ENCODE measurements at places on chromosomes 1 and 21. TPM values are rescaled to one million over a fixed set of nuclear protein-coding genes. Genes with fewer than 3 reads are reported as not detected.

IGSF5 gene
- not detected for total RNA-seq

- H3K27ac ChIP-seq: no peak overlapping the region
- no peaks in the 10 kb centered on the region for H3K36me3 ChIP-seq
- no peak for DNase-seq
- no peak overlapping the region for H3K4me3 ChIP-seq
These were observed 8.5 kb upstream of the DMBX1 start for GRCh38 chr1:46480959-46481646.

DNA sequence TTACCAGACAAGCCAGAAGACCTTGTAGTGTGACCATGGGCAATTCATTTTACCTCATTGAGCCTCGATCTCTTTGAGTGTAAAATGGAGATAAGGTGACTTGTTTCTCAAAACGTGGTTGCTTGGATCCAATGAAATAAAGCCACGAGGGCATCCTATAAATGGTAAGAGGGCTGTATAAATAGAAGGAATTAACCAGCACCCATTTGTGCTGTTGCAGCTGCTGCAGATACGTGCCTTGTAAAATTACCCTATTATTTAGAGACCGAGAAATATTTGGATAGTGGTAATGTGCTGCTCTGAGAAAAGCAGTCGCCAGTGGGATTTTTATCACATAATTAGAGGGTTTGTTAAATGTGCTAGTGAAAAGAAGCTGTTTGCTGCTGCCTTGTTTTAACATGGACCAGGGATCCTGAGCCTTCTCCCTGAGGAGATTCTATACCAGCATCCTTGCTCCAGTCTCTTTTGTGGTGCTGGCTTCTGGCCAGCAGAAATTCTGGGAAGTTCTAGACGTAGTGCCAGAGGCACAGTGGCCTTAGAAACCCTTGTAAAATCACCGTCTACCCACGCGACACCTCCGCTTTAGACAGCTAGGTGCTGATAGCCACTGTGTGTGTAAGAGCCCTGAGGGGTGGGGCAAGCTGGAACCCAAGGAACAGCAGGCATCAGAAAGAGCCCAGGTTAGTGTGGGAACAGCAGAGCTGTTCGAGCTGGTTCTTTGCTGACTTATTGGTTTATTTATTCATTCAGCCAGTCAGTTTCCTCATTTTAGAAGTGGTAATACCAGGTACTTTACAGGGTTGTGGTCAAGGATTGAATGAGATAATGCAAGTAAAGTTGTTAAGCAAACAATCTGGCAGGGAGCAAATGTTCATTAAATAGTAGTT is 137.5 kb downstream of the NOS1AP start:
- peak overlapping the region; percentile 41 for H3K4me3 ChIP-seq
- H3K27me3 ChIP-seq: no peaks in the 10 kb centered on the region
- H3K27ac ChIP-seq: peak overlapping the region; percentile 46
- peaks cover 30% of the 10 kb centered on the region for H3K4me1 ChIP-seq
- peak; percentile 18 for DNase-seq

FAM3B gene
- total RNA-seq: 11.8 TPM

DNA sequence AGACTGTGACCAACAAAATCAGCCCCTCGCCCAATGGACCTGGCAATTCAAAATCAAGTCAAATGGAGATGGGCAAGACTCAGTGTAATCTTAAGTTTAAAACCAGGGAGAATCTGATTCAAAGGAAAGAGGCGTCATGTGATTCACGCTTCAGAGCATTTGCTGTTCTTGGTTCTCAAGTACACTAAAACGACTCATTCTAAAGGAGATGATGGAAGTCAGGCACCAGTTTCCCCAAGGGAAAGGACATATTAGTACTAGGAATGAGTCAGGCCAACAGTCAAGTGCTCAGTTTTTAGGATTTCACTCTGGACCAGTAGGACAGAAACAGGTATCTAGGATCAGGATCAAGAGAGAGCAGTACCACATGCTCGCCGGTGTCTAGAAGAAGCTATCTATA is 429.6 kb downstream of the PLPP3 start:
- DNase-seq: no peak
- no peaks in the 10 kb centered on the region for H3K27me3 ChIP-seq
- no peaks in the 10 kb centered on the region for H3K36me3 ChIP-seq
- no peak overlapping the region for H3K4me3 ChIP-seq

GRCh38 chr1:207414606-207415108 is 39.5 kb upstream of the CR2 start:
- no peak overlapping the region for H3K27ac ChIP-seq
- H3K36me3 ChIP-seq: no peaks in the 10 kb centered on the region
- no peaks in the 10 kb centered on the region for H3K27me3 ChIP-seq
- no peak overlapping the region for H3K4me3 ChIP-seq

- H3K27ac ChIP-seq: no peak overlapping the region
- no peaks in the 10 kb centered on the region for H3K36me3 ChIP-seq
- no peak for DNase-seq
- no peaks in the 10 kb centered on the region for H3K27me3 ChIP-seq
- H3K4me1 ChIP-seq: no peaks in the 10 kb centered on the region
These were observed 56.1 kb downstream of the ALPL start for GRCh38 chr1:21565285-21565684.

ADAM30 gene
- total RNA-seq: not detected

DNA sequence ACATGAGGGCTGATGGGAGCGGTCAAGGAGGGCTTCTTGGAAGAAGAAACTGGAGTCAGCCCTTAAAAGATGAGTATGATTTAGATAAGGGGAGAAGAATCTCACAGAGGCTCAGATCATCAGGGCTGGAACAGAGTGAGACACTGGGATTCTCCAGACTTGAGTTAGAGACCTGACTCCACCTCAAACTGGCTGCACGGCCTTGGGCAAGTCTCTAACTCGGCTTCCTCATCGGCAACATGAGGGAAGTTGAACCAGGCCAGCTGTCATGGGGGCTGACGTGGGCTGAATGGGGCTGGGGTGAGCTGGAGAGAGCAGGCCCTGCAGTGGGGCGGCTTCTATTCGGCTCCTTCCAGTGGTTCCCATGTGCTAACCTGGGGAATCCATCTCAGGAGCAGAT is 2.5 kb downstream of the C1QC start:
- DNase-seq: no peak
- H3K27ac ChIP-seq: no peak overlapping the region
- H3K4me3 ChIP-seq: peak overlapping the region; percentile 61
- no peaks in the 10 kb centered on the region for H3K27me3 ChIP-seq
- no peaks in the 10 kb centered on the region for H3K4me1 ChIP-seq

GRCh38 chr1:5632224-5632623 is 360.0 kb downstream of the NPHP4 start:
- H3K4me1 ChIP-seq: no peaks in the 10 kb centered on the region
- no peak overlapping the region for H3K27ac ChIP-seq
- no peaks in the 10 kb centered on the region for H3K36me3 ChIP-seq
- no peak for DNase-seq
- no peaks in the 10 kb centered on the region for H3K27me3 ChIP-seq
- no peak overlapping the region for H3K4me3 ChIP-seq

- no peak overlapping the region for H3K27ac ChIP-seq
- H3K4me1 ChIP-seq: no peaks in the 10 kb centered on the region
- H3K27me3 ChIP-seq: no peaks in the 10 kb centered on the region
- DNase-seq: no peak
These were observed 237.6 kb downstream of the SMYD3 start for GRCh38 chr1:246269466-246269865.

- no peak overlapping the region for H3K4me3 ChIP-seq
- no peak overlapping the region for H3K27ac ChIP-seq
- H3K27me3 ChIP-seq: no peaks in the 10 kb centered on the region
- H3K4me1 ChIP-seq: no peaks in the 10 kb centered on the region
- DNase-seq: no peak
- H3K36me3 ChIP-seq: peaks cover 8% of the 10 kb centered on the region
These were observed 176.8 kb downstream of the ZP4 start for GRCh38 chr1:237713916-237714315.

BACE2 gene
- 129 TPM for total RNA-seq

DNA sequence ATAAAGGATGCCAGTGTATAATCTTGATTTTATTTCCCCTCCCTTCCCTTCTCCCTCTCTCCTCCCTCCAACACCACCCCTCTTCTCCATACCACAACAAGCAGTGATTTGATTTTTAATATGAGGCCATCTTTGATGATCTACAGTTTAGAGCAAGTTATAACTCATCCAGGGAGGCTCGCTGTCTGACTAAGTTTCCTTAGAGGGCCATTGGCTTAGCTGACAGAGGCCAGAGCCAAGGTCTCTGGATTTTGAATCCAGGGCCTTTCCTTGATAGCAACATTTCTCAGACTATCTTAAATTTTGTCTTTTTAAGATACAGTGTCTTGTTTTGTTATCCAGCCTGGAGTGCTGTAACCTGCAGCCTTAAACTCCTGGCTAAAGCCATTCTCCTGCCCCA is 431.0 kb upstream of the USP24 start:
- no peak for DNase-seq
- no peaks in the 10 kb centered on the region for H3K27me3 ChIP-seq
- peaks cover 34% of the 10 kb centered on the region for H3K4me1 ChIP-seq
- no peak overlapping the region for H3K4me3 ChIP-seq
- no peaks in the 10 kb centered on the region for H3K36me3 ChIP-seq

DNA sequence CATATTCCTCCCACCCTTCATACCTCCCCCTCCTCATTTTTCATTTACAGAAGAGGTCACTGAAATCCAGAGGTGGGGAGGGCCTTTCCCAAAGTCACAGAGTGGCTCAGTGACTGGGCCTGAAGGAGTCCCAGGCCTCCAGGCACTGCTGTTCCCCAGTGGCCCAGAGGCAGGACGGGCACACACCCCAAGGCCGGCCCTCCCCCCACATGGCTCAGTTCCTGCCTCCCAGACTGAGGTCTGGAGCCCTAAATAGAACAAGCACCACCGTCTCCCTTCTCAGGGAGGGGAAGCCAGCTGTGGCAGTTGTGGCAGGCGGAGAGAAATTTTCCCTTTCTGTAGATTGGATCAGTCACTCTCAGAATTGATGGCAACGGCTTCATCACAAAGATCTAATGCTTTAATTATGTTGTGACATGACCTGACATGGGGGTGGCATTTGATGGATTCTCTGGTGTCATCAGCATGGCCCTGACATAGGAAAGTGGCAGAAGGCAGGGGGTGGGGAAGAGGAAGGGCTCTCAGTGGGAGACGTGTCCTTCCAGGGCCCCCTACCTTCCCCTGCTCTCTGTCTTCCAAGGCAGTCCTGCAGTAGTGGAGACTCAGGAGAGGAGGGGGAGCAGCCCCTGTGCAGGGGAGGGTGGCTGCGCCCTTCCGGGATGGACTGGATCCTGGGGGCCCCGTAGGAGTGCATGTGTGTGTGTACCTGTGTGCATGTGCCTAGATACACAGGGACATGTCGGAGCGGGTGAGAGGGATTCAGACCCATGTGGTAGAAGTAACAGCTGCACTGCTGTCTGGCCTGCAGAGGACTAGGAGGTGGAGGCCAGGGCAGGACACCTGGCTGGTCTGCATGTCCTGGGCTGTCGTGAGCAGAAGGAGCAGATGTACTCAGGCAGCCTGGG is 41.2 kb upstream of the FOXO6 start:
- no peak overlapping the region for H3K4me3 ChIP-seq
- H3K27me3 ChIP-seq: no peaks in the 10 kb centered on the region
- no peak for DNase-seq
- H3K27ac ChIP-seq: peak overlapping the region; percentile 67
- peaks cover 11% of the 10 kb centered on the region for H3K4me1 ChIP-seq

PTCH2 gene
- 1.3 TPM for total RNA-seq

OR2T2 gene
- total RNA-seq: not detected

PCBP3 gene
- total RNA-seq: 4.5 TPM

DNA sequence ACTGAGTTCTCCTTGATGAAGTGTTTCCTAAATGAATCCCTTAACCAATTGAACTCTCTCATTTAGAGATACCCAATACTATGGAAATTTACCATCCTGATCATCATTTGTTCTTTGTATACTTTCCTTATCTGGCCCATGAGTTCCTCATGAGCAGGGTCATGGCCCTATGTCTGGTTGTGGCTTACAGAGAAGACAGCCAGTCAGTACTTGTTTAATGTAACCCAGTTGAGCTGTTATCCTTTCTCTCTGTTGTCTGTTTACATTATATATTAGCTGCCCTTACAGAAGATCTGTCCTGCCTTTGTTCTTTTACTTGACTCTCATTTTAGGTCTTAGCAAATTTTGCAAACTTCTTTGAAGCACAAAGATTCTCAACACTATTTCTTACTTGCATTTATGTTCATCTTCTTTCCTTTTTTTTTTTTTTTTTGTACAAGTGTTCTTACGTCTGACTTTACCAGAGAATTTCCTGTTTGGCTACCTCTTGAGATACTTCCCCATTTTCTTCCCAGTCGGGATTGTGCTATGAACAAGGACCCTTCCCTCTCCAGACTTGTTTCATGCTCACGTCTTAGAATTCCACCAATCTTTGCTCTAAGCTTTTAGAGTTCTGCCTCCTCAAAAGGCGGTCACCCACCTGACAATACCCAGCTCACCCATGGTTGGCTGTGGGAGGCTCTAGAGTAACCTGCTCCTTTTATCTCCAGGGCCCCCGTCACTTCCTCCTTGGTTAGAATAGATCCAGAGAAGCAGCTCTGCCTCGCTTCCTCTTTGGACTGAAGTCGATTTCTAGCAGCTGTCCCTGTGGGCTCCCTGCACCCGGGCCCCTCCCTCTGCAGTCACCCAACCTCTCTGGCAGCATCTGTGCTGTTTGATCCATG is 53.6 kb upstream of the RUNX1 start:
- no peaks in the 10 kb centered on the region for H3K27me3 ChIP-seq
- DNase-seq: peak; percentile 2

GRCh38 chr1:11151826-11152612 is 37.1 kb upstream of the ANGPTL7 start:
- peak overlapping the region; percentile 42 for H3K27ac ChIP-seq
- no peak for DNase-seq
- H3K36me3 ChIP-seq: peaks cover 5% of the 10 kb centered on the region
- H3K4me1 ChIP-seq: peaks cover 7% of the 10 kb centered on the region
- H3K27me3 ChIP-seq: no peaks in the 10 kb centered on the region
- no peak overlapping the region for H3K4me3 ChIP-seq

GRCh38 chr1:66271216-66271903 is 262.6 kb upstream of the SGIP1 start:
- peak; percentile 64 for DNase-seq
- H3K4me3 ChIP-seq: peak overlapping the region; percentile 44
- H3K27me3 ChIP-seq: no peaks in the 10 kb centered on the region
- peaks cover 53% of the 10 kb centered on the region for H3K4me1 ChIP-seq
- no peaks in the 10 kb centered on the region for H3K36me3 ChIP-seq

- no peak overlapping the region for H3K4me3 ChIP-seq
- no peaks in the 10 kb centered on the region for H3K27me3 ChIP-seq
- no peak overlapping the region for H3K27ac ChIP-seq
- H3K36me3 ChIP-seq: no peaks in the 10 kb centered on the region
- H3K4me1 ChIP-seq: no peaks in the 10 kb centered on the region
These were observed 513.0 kb downstream of the PTPRC start for GRCh38 chr1:199151634-199152425.

- H3K27ac ChIP-seq: no peak overlapping the region
- DNase-seq: no peak
These were observed 310.5 kb downstream of the NUF2 start for GRCh38 chr1:163632269-163632668.

CD1C gene
- not detected for total RNA-seq

ALPL gene
- total RNA-seq: 7.8 TPM

DNA sequence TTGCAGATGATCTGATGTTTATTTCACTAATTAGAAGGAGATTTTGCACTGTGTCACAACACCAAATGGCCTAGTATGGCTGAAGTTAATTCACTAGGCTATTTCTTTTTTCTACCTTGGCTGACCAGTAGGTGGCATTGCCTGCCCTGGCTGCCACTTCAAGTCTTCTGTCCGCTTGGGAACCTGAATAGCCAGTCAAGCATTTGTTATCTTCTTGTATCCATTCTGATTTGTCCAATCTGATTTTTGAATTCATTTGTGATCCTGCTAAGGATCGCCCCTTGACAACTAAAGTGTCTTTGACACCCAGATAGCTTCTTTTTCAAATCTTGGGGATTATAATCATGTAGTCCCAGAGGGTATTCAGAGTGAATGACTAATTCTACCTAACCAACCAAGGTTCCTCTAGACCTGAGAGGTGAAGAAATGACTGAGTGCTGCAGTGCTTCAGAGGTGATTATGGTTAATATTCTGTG is 99.4 kb downstream of the GIPC2 start:
- H3K27ac ChIP-seq: no peak overlapping the region
- H3K4me1 ChIP-seq: no peaks in the 10 kb centered on the region
- DNase-seq: no peak
- H3K27me3 ChIP-seq: no peaks in the 10 kb centered on the region

Data from thoracic aorta (tissue), 2 donors.